RCC 7860 (cell line): ENCODE measurements at places on chromosomes 11 and 22.

DNA sequence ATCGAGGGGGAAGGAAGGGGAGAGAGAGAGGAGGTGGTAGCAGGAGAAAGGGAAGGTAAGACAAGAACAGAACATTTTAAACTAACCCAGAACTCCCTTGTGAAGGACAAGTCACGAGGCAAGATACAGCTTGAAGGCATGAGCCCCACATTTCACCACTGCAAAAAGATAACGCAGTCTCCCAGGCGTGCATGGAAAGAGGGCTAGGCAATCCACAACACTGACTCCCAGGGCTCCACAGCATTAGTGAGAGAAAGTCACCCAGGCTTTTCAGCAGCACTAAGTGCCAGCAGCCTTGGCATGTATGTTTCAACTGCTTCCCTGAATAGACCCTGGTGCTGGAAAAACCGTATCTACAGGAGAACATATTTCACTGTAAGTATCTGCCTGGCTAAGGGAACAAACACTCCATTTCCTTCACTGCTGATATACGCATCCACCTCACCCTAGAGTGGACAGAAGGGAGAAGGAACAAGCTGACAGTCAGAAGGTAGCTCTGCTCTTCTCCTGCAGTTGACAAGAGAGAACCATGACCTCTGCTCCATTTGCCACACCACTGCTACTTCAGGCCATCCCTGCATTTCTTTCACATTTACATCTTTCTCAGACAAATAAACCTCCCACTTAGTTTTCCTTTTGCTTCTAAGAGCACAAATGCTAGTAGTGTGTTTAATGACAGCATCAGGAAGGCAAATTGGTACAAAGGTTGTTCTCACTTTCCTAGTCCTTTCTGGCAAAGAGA, 87.9 kb downstream of the AMBRA1 start:
- no peak for DNase-seq

DNA sequence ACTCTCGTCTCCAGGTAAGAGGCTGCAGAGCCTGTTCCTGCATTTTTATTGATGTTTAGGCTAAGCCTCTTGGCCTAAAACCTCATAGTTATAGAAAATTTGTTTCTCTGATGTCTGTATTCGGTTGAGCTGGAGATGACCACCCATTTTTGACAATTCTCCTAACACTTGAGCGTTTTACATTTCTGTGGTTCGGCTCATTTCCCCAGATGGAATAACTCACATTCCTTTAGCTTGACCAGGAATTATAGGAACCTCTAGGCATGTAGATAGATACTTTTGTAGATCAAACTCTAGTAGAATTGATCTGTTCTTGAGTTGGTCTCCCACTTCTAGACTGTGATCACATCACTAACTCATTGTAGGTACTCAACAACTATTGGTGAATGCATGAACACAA, 172.6 kb upstream of the CADM1 start:
- DNase-seq: peak; percentile 57

- no peak for DNase-seq
Observed at GRCh38 chr22:46017166-46017565, 40.2 kb upstream of the WNT7B start.

GRCh38 chr11:99177446-99177845, 156.7 kb downstream of the CNTN5 start:
- DNase-seq: no peak

GRCh38 chr11:107791343-107792048, 67.1 kb downstream of the SLC35F2 start:
- DNase-seq: no peak

GRCh38 chr22:47696776-47697175, 934.3 kb downstream of the TBC1D22A start:
- DNase-seq: no peak

DNA sequence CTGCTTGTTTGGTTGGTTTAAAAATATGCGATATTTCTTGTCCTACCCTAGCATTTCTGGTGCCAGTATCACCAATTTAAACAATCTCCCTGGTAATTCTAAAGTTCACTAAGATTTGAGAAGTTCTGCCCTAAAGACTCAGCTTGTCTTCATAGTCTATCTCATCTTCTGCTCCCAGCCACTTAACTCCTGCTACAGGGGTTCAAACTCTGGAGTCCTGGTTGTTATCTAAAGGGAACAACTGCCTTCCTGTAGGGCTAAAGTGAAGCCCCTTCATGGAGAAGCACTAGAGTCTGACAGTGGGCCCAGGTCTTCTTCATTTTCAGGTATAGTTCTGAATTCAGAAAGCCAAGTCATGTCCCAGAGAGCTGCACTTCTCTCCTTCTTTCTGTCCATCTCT, 73.2 kb downstream of the CTNND1 start:
- no peak for DNase-seq

DNA sequence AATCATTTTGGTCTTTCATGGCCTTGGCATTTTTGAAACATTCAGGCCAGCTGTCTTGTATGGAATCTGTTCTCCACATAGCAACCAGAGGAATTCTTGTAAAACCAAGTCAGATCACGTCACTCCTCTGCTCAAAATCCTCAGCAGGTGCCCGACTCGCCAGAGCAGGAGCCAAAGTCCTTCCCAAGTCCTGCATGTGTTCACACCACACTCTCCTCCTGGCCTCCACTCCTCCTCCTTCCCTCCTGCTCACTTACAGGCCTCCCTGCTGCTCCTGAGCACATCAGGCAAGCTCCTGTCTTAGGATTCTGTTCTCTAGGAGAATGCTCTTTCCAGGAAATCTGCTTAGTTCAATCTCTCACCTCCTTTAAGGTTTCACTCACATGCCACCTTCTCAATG, 6.9 kb upstream of the PSMC3 start:
- no peak for DNase-seq

- no peak for DNase-seq
Observed at GRCh38 chr11:34327804-34328631, 29.8 kb downstream of the ABTB2 start.

- DNase-seq: no peak
Observed at GRCh38 chr11:88626216-88626615, 288.7 kb upstream of the CTSC start.
